ENCODE measurements at places on chromosomes 12 and 14. TPM values are rescaled to one million over a fixed set of nuclear protein-coding genes. Genes with fewer than 3 reads are reported as not detected.

- DNase-seq: no peak
Measured at GRCh38 chr12:6975297-6976032, 4.8 kb downstream of the EMG1 start.

DNA sequence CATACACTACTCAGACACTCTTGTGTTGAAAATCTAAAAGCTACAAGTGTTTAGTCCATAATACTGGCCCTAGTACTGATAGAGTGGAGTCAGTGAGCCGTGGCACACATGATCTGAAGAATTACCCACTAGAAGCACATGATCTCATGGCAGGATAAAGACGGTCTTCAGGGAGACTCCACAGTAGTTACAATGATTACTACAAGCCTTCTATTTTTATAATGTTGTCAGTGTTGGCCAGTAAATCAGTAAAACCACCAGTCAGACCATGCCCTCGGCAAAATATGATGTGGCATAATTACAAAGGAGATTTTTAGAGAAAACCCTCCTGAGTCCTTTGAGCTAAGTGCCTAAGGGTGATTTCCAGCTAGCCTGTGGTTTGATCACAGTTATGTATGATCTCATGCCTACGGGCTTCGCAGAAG is 114.9 kb downstream of the PDZRN4 start:
- DNase-seq: no peak

GRCh38 chr12:132776816-132777568 is 15.4 kb upstream of the ANKLE2 start:
- no peak for DNase-seq

GRCh38 chr14:22384167-22384549 is 204.9 kb downstream of the DAD1 start:
- no peak for DNase-seq

- no peak for DNase-seq
Measured at GRCh38 chr12:32777159-32777558, 21.5 kb upstream of the YARS2 start.

The HSPB8 gene
- total RNA-seq: 11.1 TPM

The ATN1 gene
- 6.5 TPM for total RNA-seq

All from GM23248 (cell line).